ENCODE measurements at places on chromosomes 13 and 19. TPM values are rescaled to one million over a fixed set of nuclear protein-coding genes. Genes with fewer than 3 reads are reported as not detected.

Gene IGFL2
- polyA plus RNA-seq: not detected

DNA sequence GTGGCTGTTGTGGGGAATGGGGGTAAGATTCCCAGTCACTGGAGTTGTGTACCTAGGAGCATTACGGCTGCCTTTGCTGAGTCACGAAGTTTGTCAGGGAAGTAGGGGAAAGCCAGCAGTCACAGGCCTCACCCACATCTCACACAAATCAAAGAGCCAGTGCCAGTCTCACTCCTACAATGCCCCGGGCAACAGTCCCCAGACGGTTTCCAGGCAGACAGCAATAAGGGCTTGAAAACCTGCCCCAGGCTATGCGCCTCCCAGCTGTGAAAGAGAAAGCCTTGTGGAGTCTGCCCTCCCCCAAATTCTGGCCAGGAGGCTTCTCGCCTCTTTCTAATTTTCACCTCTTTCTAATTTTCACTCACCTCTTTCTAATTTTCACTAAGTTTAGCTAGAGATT, 142.3 kb upstream of the EDNRB start:
- DNase-seq: no peak

Gene NOTCH3
- under 0.01 TPM for polyA plus RNA-seq

DNA sequence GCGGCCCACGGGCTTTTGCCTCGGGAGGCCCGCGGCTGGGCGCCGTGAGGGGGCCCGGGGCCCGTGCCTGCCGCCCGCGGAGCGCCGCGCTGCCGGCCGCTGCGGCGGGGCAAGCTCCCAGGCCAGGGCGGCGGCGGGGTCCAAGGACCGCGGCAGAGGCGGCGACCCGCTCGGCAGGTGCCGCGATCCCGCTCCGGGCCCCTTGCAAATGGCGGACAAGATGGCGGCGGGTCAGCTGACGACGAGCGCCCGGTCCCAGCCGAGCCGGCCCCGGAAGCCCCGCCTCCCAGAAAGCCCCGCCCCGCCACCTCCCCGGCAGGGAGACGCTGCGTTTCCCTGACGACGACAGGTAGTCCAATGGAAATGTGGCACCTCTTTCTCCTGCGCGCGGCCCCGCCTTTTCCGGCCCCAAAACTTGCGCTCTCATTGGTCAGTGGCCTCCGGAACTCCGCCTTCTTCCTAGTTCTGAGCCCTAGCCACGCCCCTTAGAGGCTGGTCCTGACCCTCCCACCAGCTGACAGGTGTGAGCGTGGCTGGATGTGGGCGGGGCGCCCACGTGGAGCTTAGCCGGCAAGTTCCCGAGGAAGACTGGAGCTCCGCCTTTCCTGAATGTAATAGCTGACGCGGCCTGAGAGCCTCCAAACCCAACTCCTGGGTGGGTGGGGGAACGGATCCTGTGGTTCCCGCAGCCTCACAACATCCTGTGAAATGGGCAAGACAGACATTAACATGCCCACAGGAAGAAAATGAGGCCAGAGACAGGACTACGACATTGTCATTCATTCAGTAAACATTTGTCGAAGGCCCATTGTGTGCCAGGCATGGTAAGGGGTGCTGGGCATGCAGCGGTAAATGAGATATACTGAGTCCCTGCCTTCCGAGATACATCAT, at the start of gene AP3D1:
AP3D1 (minus strand) TSS at position 228 of the 891 bp plus-strand sequence. CDS start 232 bp downstream, outside the sequence.
- peak; percentile 100 for DNase-seq

- no peak for DNase-seq
Measured at GRCh38 chr13:51827254-51827653, 17.7 kb downstream of the TMEM272 start.

Gene LILRA1
- polyA plus RNA-seq: 0.54 TPM

GRCh38 chr13:20684546-20684945, 19.0 kb upstream of the IL17D start:
- no peak for DNase-seq

- no peak for DNase-seq
Measured at GRCh38 chr13:73335210-73335609, 276.4 kb downstream of the KLF5 start.

Gene PRODH2
- polyA plus RNA-seq: not detected

GRCh38 chr19:42466521-42467182, 23.9 kb upstream of the CXCL17 start:
- no peak for DNase-seq

GRCh38 chr13:20125129-20125782, 35.6 kb downstream of the GJA3 start:
- DNase-seq: peak; percentile 46

Gene FCAR
- not detected for polyA plus RNA-seq

DNA sequence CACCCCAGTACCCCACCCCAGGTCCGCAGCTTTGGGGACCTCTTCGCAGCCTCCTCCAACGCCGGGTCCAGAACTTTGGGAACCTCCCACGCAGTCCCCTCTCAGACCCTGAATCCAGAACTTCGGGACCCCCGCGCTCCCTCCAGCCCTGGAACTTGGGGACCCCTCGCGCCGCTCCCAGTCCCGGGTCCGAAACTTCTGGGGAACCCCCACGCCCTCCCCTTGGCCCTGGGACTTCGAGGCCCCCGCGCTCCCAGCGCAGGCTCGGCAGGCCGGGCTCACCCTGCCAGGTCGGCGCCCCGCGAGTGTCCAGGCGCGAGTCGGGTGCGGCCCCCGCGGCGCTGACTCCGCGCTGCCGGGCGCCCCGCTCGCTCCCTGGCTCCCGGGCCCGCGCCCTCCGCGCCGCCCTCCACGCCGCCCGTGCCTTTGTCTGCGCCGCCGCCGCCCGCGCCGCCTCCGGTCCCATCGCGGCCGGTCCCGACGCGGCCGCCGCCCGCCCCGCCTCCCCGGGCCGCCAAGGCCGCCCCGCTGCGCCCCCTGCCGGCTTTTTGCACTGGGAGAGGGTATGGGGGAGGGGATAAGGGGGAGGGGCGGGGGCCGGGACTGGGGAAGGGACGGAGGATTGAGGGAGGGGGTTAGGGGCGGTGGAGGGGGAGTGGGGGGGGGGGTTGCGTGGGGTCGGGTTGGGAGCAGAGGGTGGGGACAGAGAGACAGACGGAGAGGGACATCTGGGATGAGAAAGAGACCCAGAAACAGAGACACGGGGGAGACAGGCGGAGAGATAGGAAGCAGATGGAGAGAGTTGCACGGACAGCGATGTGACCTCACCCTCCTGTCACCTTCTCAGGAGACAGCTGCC, at the start of gene HOMER3:
HOMER3 (minus strand) TSS at position 449 of the 859 bp plus-strand sequence. CDS start 2,235 bp downstream, outside the sequence.
- peak; percentile 87 for DNase-seq

DNA sequence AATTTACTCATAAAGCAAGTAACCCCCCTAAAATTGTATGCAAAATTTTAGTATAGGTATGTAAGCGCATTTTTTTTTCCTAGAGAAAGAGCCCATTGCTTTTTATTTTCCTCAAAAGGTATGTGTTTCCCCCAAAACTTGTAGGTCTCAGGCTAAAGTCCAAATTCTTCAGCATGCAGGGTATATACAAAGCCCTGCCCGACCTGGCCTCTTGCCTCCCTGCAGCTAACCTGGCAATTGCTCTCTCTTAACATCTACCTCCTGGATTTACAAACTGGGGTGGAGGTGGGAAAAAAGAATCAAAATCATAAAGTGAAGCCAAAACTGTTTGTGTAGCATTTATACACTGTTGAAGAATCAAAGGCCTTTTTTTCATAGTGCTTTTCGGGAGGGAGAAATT, 107.8 kb downstream of the KCNRG start:
- no peak for DNase-seq
